Naive thymus-derived CD4-positive, alpha-beta T cell (primary cell): ENCODE measurements at places on chromosomes 2 and 18.

DNA sequence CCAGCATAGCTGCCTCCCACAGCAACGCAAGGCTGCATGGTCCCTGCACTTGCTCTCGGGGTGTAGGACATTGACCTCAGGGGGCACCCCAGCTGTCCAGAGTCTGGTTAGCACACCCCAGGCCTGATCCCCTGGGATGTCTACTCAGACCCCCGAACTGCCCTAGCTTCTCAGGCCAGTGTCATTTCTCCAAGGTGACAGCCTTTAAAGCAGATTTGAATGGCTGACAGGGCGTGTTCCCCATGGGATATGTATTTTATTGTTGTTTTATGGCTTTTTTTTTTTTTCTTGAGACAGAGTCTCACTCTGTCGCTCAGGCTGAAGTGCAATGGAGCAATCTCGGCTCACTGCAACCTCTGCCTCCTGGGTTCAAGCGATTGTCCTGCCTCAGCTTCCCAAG lies 40.8 kb upstream of the PTMA start:
- DNase-seq, result no peak

- DNase-seq, result no peak
Observed at GRCh38 chr2:74413001-74413698, 8.3 kb downstream of the C2orf81 start.

DNA sequence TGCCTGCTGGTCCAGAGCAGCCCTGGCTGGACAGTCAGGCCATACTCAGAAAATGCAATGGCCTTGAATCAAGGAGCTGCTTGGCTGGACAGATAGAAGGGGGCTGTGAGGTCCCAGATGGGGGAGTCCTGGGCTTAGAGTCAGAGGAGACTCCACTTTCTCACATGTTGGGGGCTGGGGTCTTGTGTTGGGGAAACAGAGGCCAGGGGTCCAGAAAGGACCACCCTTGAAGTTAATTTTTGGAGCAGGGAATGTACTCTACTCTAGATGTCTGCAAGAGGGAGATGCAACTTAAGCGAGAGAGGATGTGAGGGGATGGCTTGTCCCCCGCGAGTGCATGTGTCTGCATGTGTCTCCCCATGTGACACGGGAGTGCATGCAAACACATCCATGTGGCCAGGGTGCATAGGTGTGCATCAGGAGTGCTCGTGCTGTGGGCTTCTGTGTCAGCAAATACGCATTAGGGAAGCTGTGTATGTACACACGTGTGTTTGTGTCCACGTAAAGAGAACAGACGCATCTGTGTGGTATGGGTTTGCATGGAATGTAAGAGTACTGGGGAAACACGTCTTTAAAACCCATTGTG lies 303.2 kb downstream of the MYCN start:
- DNase-seq, result no peak

GRCh38 chr18:7908681-7909299 lies 341.7 kb downstream of the PTPRM start:
- DNase-seq, result no peak

- no peak for DNase-seq
Observed at GRCh38 chr2:235541838-235542549, 48.2 kb downstream of the AGAP1 start.

GRCh38 chr2:37344453-37345361 lies at the start of gene QPCT:
Gene QPCT, plus strand, starts transcription at chr2:37344630. Its CDS starts 102 bp downstream, at chr2:37344732.
- DNase-seq, result peak; percentile 44

- no peak for DNase-seq
Observed at GRCh38 chr18:57728941-57729511, 74.1 kb downstream of the ATP8B1 start.

DNA sequence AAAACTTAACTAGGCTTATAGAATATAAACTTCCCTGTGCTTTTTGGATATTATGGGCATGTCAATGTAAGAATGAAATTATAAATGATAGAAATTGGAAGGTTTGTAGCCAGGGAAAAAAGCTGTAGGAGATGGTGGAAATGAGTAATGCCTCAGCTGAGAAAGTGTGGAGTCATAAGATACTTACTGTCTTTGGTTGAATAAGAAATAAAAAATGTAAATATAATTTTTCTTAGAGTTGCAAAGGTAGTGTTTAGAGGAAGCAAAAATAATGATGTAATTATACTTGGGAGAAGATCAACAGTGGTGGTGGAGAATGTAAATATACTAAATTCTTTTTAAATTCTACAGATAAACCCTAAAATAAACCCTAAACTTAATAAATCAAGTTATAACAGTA lies 26.2 kb upstream of the RND3 start:
- no peak for DNase-seq

- DNase-seq, result no peak
Observed at GRCh38 chr2:158487419-158487818, 30.7 kb downstream of the PKP4 start.

GRCh38 chr18:57975805-57976204 lies 68.2 kb upstream of the NEDD4L start:
- no peak for DNase-seq

- DNase-seq, result no peak
Observed at GRCh38 chr2:191252699-191253098, 7.5 kb downstream of the MYO1B start.

- no peak for DNase-seq
Observed at GRCh38 chr2:200810252-200810997, 1.3 kb upstream of the BZW1 start.

- no peak for DNase-seq
Observed at GRCh38 chr18:25423760-25424159, 71.8 kb upstream of the ZNF521 start.

- no peak for DNase-seq
Observed at GRCh38 chr18:47151439-47151838, 1.1 kb upstream of the HDHD2 start.

GRCh38 chr2:16212321-16212720 lies 272.0 kb downstream of the MYCN start:
- DNase-seq, result no peak
